ENCODE measurements at places on chromosomes 12 and 14. TPM values are rescaled to one million over a fixed set of nuclear protein-coding genes. Genes with fewer than 3 reads are reported as not detected.

IQSEC3 gene
- polyA plus RNA-seq: 1.5 TPM

DBX2 gene
- polyA plus RNA-seq: not detected

PMEL gene
- polyA plus RNA-seq: 3.1 TPM

PAPLN gene
- 3.0 TPM for polyA plus RNA-seq

EMP1 gene
- polyA plus RNA-seq: 18.1 TPM

TSPAN11 gene
- not detected for polyA plus RNA-seq

SLC16A7 gene
- polyA plus RNA-seq: 2.7 TPM

NID2 gene
- polyA plus RNA-seq: 2.2 TPM

AQP2 gene
- not detected for polyA plus RNA-seq

NTF3 gene
- 1.6 TPM for polyA plus RNA-seq

MYO1H gene
- not detected for polyA plus RNA-seq
